ENCODE measurements at places on chromosomes 1 and 21.

GRCh38 chr1:70503358-70503757 is 92.3 kb downstream of the CTH start:
- peak; percentile 69 for DNase-seq

GRCh38 chr1:210332719-210333398 is 4.2 kb downstream of the HHAT start:
- no peak for DNase-seq

- no peak for DNase-seq
Measured at GRCh38 chr1:8473121-8473875, 155.4 kb downstream of the SLC45A1 start.

GRCh38 chr1:98688110-98688739 is 26.7 kb downstream of the SNX7 start:
- DNase-seq, result no peak

DNA sequence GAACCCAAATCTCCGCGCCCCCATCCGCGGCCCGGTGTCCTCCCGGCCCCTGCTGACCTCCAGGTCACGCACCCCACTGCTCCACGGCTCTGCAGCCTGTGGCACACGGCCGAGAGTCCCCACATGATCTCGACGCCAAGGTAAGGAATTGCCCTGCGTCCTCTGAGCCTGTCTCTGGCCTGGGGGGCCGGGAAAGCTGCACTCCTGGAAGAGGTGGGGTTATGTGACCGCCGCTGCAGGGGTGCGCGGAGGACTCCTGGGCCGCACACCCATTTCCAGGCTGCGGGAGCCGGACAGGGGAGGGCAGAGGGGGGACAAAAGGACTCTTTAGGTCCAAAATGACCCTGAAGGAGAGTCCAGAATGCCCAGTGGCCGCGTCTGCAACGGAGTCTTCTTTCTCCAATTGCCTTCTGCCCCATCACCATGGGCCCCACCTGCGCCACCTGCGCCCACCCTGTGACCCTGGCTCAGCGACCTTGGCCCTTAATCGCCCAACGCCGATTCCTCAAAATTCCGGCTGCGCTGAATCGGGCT is 997 bp upstream of the SIM2 start:
- DNase-seq, result no peak

- no peak for DNase-seq
Measured at GRCh38 chr1:56843544-56843943, 11.1 kb upstream of the C8A start.

GRCh38 chr1:108574008-108574407 is 14.1 kb downstream of the EEIG2 start:
- no peak for DNase-seq

GRCh38 chr1:178127482-178128191 is 33.7 kb downstream of the RASAL2 start:
- DNase-seq, result no peak

- DNase-seq, result no peak
Measured at GRCh38 chr1:44406737-44407429, 1.8 kb downstream of the RNF220 start.

DNA sequence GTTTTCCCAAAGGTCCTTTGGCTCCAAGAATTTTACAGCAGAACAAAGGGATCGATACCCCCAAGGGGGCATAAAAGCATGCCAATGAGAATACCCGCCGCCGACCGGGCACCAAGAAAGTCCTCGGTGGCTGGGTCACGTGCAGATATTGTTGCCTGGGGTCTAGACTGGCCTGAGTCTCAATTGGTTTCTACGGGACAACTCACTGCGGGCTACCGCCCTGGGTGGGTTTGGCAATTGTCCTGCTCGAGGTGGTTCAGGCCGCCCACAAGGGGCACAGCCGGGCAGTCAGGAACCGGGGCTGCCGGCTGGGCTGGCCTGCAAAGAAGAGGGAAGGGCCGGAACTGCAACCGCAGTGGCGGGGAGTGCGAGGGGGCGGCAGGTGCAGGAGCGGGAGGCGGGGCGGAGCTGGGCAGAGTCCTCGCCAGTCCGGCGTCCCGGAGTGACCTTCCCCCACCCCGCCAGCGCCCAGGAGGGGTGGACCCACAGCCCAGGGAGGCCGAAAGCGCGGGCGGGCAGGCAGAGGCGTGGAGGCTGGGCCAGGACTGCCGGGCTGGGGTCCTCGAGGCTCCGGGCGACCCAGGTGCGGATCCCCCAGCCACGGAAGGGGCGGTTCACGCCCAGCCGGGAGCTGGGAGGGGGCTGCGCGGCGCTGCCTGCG is 926 bp upstream of the ATP1B1 start:
- DNase-seq, result no peak

DNA sequence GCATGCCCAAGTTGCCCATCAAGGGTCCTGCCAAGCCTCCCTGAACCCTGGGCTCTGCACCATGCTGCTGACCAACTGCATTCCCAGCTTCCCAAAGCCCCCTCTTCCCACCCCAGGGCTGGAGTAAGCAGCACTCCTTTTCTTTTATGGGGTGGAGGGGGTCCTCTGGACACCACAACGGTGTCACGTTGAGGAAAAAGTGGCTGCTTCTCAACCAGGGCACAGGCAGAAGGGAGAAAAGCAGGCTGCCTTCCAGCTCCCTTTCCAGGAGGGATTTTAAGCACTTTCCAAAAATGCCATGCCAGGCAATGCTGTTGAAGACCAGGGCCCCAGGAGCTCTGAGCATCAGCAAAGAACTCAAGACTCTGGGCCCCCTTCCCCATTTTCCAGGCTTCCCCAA is 691 bp downstream of the RIMS3 start:
- no peak for DNase-seq

- DNase-seq, result peak; percentile 3
Measured at GRCh38 chr1:170471398-170472053, 60.4 kb upstream of the GORAB start.

DNA sequence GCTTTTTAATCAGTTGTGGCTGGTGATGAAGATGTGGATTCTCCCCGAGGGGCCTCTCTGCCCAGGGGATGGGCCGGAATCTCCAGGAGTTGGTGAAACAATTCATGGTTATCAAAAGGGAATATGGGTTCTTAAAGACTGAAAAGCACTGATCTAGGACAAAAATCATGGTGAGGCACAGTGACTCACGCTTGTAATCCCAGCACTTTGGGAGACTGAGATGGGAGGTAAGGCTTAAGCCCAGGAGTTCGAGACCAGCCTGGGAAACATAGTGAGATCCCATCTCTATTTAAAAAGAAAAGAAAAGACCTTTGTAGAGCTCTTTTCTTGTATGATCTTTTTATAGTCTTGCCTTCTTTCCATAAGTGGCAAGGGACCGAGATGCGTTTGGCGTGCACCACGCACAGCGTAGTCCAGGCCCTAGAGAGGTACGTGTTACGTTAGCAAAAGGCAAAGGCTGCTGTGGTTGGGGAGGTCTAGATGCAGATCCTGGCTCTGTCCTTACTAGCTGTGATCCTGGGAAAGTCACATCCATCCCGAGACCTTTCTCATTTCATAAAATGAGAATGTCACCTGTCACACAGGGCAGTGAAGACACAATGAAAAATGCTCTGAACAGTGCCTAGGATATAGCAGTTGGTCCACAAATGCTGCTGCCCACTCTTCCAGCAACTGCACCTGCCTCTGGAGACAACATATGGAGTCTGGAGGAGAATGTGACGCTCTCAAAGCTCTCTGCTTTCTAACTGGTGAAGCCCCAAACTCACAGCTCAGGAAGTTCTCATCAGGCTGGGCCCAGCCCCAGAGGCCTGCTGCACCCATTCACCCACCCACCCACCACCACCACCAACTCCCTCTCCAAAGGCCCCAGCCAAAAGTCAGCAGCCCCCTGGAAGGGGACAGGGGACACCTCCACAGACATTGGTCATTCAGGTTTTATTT is 54.8 kb downstream of the KIF21B start:
- DNase-seq, result no peak

- peak; percentile 94 for DNase-seq
Measured at GRCh38 chr1:9315411-9316079, 22.9 kb downstream of the SPSB1 start.

DNA sequence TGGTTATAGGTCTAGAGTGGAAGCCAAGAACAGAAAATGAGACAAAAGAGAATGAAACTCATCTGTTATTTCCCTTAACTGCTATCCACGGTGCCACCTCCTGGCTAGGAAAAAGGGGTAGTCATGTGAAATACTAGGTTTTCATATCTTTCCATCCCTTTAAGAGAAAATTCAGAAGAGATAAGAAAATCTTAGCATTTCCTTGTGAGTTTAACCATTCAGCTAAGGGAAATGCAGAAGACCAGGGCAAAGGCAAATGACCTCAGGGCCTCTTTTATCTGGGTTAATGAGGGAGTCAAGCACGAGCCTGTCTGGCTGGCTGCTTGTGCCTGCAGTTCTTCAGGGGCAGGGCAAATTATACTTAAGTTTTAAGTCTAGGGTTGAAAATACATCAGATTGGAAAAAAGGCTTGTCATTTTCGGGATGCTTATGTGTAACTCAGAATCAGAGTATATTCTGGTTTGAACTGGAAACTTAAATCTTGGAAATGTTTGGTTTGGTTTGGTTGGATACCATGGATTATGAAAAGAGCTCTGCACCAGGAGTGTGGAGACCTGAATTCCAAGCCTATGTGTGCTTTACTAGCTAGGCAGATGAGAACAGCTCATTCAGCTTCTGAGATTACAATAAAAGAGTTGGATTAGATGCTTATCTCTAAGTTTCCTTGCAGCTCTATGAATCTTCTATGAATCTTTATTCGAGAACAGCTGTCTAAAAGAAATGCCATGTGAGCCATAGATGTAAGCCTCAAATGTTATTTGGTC is 19.9 kb downstream of the NIBAN1 start:
- DNase-seq, result no peak

- DNase-seq, result no peak
Measured at GRCh38 chr1:218478336-218478735, 133.2 kb downstream of the TGFB2 start.

DNA sequence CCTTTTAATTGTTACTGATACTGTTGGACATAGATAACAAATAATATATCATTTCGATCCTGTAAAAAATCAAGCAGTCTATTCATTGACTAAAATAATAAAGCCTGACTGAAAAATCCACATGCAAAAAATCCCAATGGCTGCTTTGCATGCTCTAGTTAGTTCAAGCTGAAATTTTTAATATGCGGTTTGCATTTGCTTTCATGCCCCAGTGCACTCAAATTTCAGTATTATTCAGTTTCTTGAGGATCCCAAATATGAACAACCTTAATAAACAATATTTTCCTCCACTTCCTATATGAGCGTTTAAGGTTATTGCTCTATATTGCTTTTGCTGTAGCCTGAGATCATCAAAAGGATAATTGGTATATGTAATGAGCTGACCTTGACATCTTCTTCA is 75.1 kb upstream of the DPH5 start:
- no peak for DNase-seq

DNA sequence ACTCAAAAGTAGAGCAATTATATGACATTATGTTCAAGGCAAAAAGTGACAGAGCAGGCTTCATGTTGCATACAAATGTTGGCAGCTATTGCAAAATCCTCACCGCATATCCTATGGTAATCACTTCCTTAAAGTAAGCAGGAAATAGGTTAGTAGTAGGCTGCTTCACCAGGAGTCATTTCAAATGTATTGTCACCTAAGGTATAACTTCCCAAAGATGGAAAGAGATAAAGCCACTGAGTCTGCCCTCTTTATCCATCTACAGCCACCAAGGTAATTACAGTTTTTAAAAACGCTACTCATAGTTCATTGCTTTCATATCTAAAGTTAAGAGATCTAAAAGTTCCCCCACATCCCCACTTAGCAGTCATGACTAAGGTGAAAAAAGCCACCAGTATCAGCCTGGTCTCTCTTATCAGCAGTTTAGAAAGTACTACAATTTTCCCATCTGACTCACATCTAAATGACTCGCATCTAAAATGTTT is 31.6 kb upstream of the UBE2U start:
- peak; percentile 67 for DNase-seq

GRCh38 chr1:27021354-27022031 is 8.8 kb upstream of the TENT5B start:
- peak; percentile 58 for DNase-seq

DNA sequence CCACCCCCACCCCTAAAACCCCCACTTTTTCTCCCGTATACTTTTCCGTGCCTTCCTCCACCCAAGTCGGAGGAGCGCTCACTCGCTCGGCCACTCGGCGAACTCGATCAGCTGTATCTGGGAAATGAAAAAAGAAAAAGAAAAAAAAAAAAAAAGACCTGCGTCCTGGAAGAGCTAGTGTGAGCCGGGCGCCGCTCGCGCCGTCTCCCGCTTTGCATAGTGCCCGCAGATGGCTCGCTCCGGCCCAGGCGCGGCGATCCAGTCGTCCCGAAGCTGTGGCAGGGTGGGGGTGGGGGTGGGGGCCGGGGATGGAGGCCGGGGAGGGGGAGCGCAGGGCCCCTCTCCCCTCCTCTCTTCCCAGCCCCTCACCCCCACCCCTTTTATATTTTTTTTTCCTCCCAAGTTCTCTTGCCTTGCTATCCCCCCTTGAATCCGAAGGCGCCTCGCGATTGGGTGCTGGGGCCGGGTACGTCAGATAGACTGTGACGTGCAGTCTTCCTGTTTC is 299 bp upstream of the PROX1 start:
- DNase-seq, result peak; percentile 36

DNA sequence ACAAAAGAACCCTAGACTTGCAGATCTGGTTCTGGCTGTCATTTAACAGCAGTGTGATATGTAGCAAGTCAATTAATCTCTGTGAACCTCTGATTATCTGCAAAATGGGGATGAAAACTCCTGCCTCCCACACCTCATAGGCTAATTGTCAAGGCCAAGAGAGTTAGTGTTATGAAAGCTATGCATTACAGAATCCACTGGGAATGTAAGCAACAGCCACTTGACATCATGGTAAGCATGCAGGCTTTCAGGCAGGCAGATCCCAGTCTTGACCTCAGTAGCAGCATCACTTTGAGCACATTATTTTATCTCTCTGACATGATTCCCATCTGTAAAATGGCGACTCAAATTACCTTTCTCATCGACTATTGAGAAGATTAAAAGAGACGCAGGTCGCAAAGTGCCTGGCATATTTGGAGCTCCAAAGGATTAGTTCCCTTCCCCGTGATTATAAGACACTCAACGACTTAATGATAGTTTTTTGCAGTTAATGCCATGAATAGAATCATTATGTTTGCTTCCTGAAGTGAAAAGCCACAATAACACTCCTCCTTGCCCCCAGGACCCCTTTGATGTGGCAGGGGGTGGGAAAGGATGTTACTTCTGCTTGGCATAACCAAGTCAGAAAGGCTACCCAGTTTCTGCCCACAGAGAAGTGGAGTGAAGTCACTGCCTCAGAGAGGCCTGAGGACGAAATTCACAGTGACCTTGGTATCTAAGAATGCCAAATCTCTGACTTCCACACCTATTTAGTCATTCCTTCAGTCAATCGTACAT is 273.0 kb upstream of the NFIA start:
- DNase-seq, result peak; percentile 24

GRCh38 chr1:156525071-156525501 is 24.5 kb upstream of the MEF2D start:
- DNase-seq, result no peak

- DNase-seq, result no peak
Measured at GRCh38 chr1:42266253-42267135, 68.5 kb downstream of the FOXJ3 start.

DNA sequence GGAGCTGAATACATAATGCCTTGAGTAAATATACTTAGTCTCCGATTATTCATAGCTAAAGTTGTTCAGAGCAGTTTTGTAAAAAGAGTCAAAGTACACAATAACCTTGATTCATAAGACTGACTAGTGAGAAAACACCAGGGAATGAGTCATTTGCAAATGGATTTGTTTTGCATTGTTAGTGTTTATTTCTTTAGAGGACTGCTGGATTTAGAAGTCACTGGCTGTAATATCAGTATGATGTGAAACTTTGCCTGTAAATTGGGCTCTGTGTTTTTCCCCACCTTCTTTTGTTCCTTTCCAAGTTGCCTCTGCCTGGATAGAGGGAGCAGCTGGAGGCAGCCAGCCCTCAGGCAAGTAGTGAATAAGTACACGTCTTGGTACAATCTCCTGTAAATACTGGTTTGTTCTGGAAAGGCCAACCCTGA is 474.7 kb downstream of the NUF2 start:
- DNase-seq, result no peak

Data from choroid plexus epithelial cell (primary cell).